T-helper 17 cell (primary cell): ENCODE measurements at places on chromosomes 16 and 17. TPM values are rescaled to one million over a fixed set of nuclear protein-coding genes. Genes with fewer than 3 reads are reported as not detected.

GRCh38 chr16:49275870-49276269 is 5.8 kb downstream of the CBLN1 start:
- no peaks in the 10 kb centered on the region for H3K4me1 ChIP-seq
- no peak overlapping the region for H3K27ac ChIP-seq
- peaks cover 3% of the 10 kb centered on the region for H3K36me3 ChIP-seq
- peaks cover 74% of the 10 kb centered on the region for H3K27me3 ChIP-seq

KCNG4 gene
- total RNA-seq = not detected

CHRNE gene
- total RNA-seq = 1.1 TPM

DNA sequence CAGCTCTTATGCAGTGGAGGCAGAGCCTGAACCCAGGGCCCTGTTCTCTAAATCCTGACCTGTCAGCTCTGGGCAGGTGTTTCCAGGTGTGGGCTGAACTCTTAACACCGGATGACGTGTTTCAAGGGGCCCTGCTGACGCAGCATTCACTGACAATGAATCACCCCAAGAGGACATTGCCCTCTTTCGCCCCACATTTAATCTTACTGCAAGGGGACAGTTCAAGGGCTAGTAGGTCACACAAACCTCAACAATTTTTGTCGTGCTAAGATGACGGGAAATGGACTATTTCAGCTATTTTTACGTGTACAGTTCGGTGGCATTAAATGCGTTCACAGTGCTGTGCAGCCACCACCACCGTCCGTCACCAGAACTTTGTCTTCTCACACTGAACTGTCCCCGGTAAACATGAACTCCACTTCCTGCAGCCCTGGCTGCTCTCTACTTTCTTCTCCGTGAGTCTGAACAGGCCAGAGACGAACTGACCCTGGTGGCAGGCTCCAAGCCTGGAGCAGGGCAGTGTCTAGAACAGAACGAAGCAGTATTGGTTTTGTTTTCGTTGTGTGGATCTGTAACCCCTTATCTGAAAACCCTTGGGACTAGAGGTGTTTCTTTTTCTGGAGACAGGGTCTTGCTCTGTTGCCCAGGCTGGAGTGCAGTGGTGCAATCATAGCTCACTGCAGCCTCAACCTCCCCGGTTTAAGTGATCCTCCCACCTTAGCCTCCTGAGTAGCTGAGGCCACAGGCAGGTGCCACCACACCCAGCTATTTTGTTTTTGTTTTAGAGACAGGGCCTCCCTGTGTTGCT is 88.4 kb upstream of the CIBAR2 start:
- H3K27me3 ChIP-seq = peaks cover 31% of the 10 kb centered on the region
- H3K36me3 ChIP-seq = no peaks in the 10 kb centered on the region

- peak overlapping the region; percentile 79 for H3K27ac ChIP-seq
- H3K27me3 ChIP-seq = no peaks in the 10 kb centered on the region
- peaks cover 2% of the 10 kb centered on the region for H3K36me3 ChIP-seq
Observed at GRCh38 chr17:75842411-75842810, 1.8 kb downstream of the UNC13D start.

STX1B gene
- total RNA-seq = 0.27 TPM

DNA sequence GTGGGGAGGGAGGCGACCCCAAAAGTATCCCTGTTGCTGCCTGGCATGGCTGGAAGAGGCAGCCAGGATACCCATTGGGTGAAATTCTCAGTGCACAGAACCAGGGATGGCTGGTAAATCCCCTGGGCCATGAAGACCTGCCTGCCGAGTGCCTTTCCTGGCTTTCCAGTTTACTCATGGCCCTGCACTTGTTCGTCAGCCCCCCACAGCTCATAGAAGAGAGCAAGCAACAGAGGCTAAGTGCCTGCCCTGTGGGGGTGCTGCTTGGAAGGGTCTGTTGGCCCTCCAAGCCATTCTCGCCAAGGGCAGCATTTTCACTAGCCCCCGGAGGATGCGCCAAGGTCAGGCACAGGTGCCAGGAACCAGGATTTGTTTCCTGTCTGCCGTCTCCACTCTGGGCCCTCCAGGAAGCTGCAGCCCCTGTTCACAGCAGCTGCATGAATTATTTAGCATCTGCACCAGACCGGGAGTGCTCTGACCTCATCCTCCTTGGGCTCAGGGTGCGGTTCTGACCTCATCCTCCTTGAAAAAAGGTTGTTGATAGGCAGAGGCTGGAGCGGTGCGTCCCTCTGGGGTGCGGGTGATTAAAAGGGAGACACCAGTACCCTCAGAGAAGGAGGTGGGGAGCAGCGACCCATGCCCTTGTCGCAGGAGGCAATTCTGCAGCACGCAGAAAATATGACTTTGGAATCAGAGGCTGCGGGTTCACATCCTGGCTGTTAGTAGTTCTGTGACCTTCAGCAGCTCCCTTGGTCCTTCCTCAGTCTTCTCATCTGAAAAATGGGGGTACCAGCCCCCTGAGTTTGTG is 14.2 kb upstream of the CD300A start:
- H3K36me3 ChIP-seq = no peaks in the 10 kb centered on the region
- H3K4me1 ChIP-seq = peaks cover 6% of the 10 kb centered on the region
- peak overlapping the region; percentile 57 for H3K4me3 ChIP-seq
- no peak for DNase-seq

ZNF19 gene
- 5.1 TPM for total RNA-seq

GRCh38 chr16:48408688-48409087 is 23.5 kb upstream of the SIAH1 start:
- peaks cover 8% of the 10 kb centered on the region for H3K27me3 ChIP-seq
- no peak overlapping the region for H3K27ac ChIP-seq
- no peak overlapping the region for H3K4me3 ChIP-seq
- H3K36me3 ChIP-seq = peaks cover 2% of the 10 kb centered on the region
- no peak for DNase-seq

- no peaks in the 10 kb centered on the region for H3K27me3 ChIP-seq
- no peaks in the 10 kb centered on the region for H3K36me3 ChIP-seq
- H3K4me3 ChIP-seq = peak overlapping the region; percentile 85
- peak overlapping the region; percentile 6 for H3K27ac ChIP-seq
- DNase-seq = no peak
- H3K4me1 ChIP-seq = peaks cover 16% of the 10 kb centered on the region
Observed at GRCh38 chr17:31549121-31549524, 157.6 kb downstream of the RAB11FIP4 start.

CSH2 gene
- 4.0 TPM for total RNA-seq

DNA sequence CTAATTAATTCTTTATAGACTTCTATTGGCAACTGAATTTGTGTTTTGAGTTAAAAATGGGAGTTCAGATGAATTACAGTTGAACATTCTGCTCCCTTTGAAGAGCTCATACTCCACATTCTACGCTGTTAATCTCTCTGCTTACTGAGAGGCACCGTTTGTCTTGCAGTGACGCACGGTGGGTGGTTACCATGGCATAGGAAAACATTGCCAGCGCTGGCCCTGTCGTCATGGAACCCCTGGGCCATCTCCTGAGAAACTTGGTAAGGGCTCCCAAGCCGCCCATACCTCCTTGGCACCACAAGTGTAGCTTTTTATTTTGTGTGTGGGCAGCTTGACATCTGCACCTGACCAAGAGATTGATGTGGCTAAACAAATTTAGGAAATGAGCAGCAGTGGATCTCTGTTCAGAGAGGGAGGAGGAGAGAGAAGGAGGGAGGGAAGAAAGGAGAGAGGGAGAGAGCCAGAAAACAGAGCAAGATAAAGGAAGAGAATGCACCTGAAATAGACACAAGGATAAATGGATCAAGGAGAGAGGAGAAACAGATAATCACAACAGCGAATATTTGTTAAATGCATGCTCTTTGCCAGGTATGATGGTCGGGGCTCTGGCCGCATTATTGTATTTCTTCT is 398.5 kb downstream of the HAPSTR1 start:
- no peaks in the 10 kb centered on the region for H3K4me1 ChIP-seq
- no peaks in the 10 kb centered on the region for H3K36me3 ChIP-seq
- DNase-seq = no peak
- no peak overlapping the region for H3K4me3 ChIP-seq
- no peak overlapping the region for H3K27ac ChIP-seq
- H3K27me3 ChIP-seq = no peaks in the 10 kb centered on the region

GRCh38 chr16:14489460-14489859 is 140.6 kb downstream of the PARN start:
- peaks cover 31% of the 10 kb centered on the region for H3K4me1 ChIP-seq
- H3K36me3 ChIP-seq = peaks cover 4% of the 10 kb centered on the region
- no peaks in the 10 kb centered on the region for H3K27me3 ChIP-seq
- DNase-seq = no peak
- H3K27ac ChIP-seq = no peak overlapping the region

DNA sequence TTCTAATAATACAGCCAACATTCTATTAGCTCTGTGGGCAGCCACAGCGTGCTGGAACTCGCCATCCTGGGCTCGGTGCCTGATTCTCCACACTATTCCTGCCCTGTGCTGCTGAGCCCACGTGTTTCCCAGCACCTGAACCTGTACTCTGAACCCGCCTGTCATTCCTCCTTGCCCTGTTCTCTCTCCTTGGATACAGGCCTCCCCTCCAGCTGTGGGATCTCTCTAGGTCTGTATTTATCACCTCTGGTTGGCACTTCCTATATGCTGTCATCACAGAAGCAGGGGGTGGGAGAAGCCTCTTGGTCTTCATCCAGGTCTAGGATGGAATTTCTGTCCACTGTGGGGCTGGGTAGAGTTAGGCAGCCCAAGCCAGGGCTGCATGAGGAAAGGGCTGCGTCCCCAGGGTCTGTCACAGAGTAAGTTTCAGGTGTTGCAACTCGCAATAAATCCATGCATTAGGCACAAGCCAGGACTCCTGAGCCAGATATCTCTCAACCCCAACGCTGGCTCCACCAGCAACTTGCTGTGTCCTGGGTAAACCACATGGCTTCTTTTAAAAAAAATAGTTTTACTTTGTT is 56.0 kb downstream of the ABAT start:
- no peak overlapping the region for H3K27ac ChIP-seq
- peak overlapping the region; percentile 63 for H3K4me3 ChIP-seq
- H3K36me3 ChIP-seq = peaks cover 3% of the 10 kb centered on the region

GRCh38 chr16:56469748-56470147 is 18.4 kb downstream of the OGFOD1 start:
- no peaks in the 10 kb centered on the region for H3K27me3 ChIP-seq
- no peak overlapping the region for H3K27ac ChIP-seq
- peaks cover 15% of the 10 kb centered on the region for H3K36me3 ChIP-seq
- DNase-seq = no peak

CYBA gene
- 383 TPM for total RNA-seq

DNA sequence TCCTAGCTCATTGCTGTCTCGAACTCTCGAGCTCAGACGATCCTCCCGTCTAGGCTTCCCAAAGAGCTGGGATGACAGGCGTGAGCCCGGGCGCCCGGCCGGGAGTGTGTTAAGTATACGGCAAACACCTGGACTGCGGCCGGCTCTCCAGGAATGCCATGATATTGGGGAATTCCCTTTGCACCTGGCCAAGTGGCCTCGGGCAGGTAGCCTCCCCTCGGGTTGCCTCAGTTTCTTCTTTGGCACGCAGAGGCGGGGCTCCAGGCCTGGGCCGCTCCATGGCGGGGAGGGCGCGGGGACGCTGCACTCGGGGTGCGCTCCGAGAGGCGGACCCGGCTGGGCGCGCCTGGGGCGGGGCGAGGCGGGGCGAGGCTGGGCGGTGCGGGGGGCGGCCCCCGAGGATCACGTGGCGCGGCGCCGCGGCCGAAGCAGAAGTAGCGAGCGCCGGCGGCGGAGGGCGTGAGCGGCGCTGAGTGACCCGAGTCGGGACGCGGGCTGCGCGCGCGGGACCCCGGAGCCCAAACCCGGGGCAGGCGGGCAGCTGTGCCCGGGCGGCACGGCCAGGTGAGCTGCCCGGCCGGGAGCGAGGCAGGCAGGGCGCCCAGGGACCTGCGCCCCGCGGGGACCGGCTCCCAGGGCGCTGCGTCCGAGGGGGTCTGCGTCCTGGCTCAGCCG is at the start of gene PLCG2:
TSS of gene PLCG2 (plus strand) at position 431 of the 675 bp plus-strand sequence. CDS start 6,699 bp downstream, outside the sequence.
- peaks cover 3% of the 10 kb centered on the region for H3K36me3 ChIP-seq
- peaks cover 27% of the 10 kb centered on the region for H3K27me3 ChIP-seq
- no peak within 1 kb of the TSS for H3K27ac ChIP-seq
- H3K4me3 ChIP-seq = peak within 1 kb of the TSS; percentile 92

GRCh38 chr17:45101546-45101882 is 30.8 kb downstream of the PLCD3 start:
- H3K27me3 ChIP-seq = no peaks in the 10 kb centered on the region
- H3K27ac ChIP-seq = no peak overlapping the region
- H3K36me3 ChIP-seq = peaks cover 9% of the 10 kb centered on the region
- peaks cover under 1% of the 10 kb centered on the region for H3K4me1 ChIP-seq
- H3K4me3 ChIP-seq = no peak overlapping the region

RRAD gene
- 0.52 TPM for total RNA-seq

- peaks cover 28% of the 10 kb centered on the region for H3K4me1 ChIP-seq
- peak within 1 kb of the TSS; percentile 99 for H3K4me3 ChIP-seq
- peak within 1 kb of the TSS; percentile 96 for H3K27ac ChIP-seq
- peak; percentile 88 for DNase-seq
- no peaks in the 10 kb centered on the region for H3K27me3 ChIP-seq
- H3K36me3 ChIP-seq = peaks cover 2% of the 10 kb centered on the region
Observed at GRCh38 chr16:30075503-30076275, at the start of gene PPP4C. TSS of gene PPP4C (plus strand) at chr16:30075994. CDS start at chr16:30076378, 384 bp downstream.

DNA sequence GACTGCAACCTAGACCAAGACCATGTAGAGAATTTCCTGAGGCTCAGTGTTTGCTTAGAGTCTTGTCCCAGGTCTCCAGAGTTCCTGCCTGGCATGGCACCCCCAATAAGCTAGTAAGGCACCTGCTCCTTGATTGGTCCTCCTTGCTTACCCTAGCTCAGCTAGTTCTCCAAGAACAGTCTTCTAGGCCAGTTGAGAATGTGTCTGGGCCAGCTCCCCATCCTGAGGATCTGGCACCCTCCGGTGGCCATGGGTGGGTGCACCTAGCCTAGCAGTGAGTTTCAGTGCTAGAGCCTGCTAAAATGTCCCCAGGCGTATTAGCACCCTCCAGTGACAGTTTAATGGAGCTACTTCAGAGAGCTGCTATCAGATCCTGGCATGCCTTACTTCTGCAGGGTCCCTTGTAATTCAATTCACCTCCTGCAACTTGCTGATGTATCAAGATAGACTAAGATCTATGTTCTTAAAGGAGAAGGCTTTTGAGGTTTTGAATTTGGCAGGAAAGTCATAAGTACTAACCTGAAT is 44.4 kb upstream of the MED13 start:
- peaks cover 3% of the 10 kb centered on the region for H3K4me1 ChIP-seq
- H3K4me3 ChIP-seq = no peak overlapping the region
- no peak overlapping the region for H3K27ac ChIP-seq
- H3K36me3 ChIP-seq = no peaks in the 10 kb centered on the region
- DNase-seq = peak; percentile 8
